ENCODE measurements at places on chromosomes 7 and 10. TPM values are rescaled to one million over a fixed set of nuclear protein-coding genes. Genes with fewer than 3 reads are reported as not detected.

The MACC1 gene
- 12.0 TPM for total RNA-seq

- no peaks in the 10 kb centered on the region for H3K36me3 ChIP-seq
- H3K4me3 ChIP-seq: no peak overlapping the region
- DNase-seq: peak; percentile 73
- no peaks in the 10 kb centered on the region for H3K27me3 ChIP-seq
- H3K4me1 ChIP-seq: peaks cover 16% of the 10 kb centered on the region
Observed at GRCh38 chr10:61869774-61870525, 31.5 kb upstream of the ARID5B start.

GRCh38 chr10:75654171-75654771 is 222.8 kb downstream of the LRMDA start:
- no peaks in the 10 kb centered on the region for H3K36me3 ChIP-seq
- H3K4me1 ChIP-seq: peaks cover 49% of the 10 kb centered on the region
- H3K27me3 ChIP-seq: peaks cover 20% of the 10 kb centered on the region
- peak; percentile 99 for DNase-seq
- H3K27ac ChIP-seq: peak overlapping the region; percentile 78

GRCh38 chr10:79136236-79137005 is 67.7 kb downstream of the ZMIZ1 start:
- H3K4me3 ChIP-seq: no peak overlapping the region
- no peaks in the 10 kb centered on the region for H3K27me3 ChIP-seq
- H3K4me1 ChIP-seq: 0 out of 2 replicates have a peak, but pooled peaks cover 4% of the 10 kb centered on the region

The KIAA1549 gene
- 8.2 TPM for total RNA-seq

The OR2A42 gene
- not detected for total RNA-seq

The PCDH15 gene
- not detected for total RNA-seq

DNA sequence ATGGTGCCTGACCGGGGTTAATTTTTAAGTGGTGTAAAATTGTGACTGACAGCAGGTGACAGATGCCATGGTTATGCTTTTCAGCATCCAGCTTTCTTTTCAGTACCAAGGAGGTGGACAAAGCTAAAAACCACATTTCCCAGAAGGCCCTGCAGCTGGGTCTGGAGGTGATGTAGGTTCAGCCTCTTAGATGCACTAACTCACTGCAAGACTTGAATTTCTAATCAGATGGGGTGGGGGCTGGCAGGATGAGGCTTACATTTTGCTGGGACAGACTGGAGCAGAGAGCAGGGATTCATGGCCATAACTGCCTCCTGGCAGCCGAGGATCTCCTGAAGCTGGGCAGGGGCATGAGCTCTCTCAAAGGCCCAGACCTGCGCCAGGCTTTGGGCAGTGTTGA is 52.4 kb downstream of the PDIA4 start:
- no peaks in the 10 kb centered on the region for H3K27me3 ChIP-seq
- no peak overlapping the region for H3K27ac ChIP-seq
- H3K4me3 ChIP-seq: no peak overlapping the region
- H3K36me3 ChIP-seq: no peaks in the 10 kb centered on the region
- no peaks in the 10 kb centered on the region for H3K4me1 ChIP-seq

DNA sequence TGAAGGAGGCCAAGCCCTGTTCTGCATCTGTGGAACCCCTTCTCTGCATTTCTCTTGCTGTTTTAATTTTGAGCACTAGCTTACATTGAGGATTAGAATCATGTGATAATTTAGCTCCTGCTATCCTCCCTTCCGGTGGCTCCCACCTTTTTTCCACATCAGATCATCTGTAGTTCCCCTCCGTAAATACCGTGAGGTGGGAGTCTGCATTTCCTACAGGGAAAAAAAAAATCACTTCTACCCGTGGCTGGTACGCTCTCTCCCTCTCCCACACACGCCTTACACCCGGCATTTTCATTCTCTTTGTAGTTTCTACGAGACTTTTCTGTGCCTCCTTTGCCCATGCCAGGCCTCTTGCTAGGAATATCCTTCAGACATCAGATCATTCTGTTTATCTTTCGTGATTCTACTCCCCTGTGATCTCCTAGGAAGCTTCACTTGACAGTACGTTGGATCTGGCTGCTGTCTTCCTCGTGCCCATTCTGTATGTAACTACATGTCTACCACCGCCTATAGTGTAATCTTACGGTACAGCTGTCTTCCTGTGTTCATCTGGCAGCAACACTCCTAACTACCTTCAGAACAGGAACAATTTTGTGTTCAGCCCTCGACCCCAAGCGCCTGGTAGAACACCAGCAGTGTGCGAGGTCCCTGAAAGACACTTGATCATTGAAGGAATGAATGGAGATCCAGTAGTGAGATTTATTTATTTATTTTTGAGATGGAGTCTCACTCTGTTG is 41.7 kb upstream of the OCM start:
- no peaks in the 10 kb centered on the region for H3K27me3 ChIP-seq
- DNase-seq: no peak
- H3K4me3 ChIP-seq: no peak overlapping the region
- H3K4me1 ChIP-seq: no peaks in the 10 kb centered on the region
- no peaks in the 10 kb centered on the region for H3K36me3 ChIP-seq

The DDC gene
- not detected for total RNA-seq

DNA sequence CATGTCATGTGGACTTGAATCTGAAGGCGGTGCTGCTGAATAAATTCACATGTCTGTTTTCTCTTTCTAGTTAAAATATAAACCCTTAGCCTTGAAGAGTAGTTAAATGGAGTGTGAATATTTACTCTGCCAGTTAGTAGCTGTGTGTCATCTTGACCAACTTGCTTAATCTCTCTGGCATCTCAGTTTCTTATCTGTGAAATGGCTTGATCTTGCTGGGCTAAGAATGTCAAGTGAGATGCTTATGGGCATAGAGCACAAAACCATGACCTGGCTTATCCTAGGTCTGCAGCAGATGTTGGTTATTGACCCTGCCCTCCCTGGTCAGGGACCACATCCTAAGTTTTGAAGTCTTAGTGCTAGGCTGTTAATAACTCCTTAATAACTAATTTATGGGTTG is 16.6 kb downstream of the ARID5B start:
- no peaks in the 10 kb centered on the region for H3K27me3 ChIP-seq
- no peak for DNase-seq
- no peak overlapping the region for H3K27ac ChIP-seq
- peaks cover 3% of the 10 kb centered on the region for H3K4me1 ChIP-seq

GRCh38 chr10:44476409-44477045 is 91.6 kb upstream of the CXCL12 start:
- H3K36me3 ChIP-seq: no peaks in the 10 kb centered on the region
- DNase-seq: no peak
- H3K4me1 ChIP-seq: no peaks in the 10 kb centered on the region
- H3K27ac ChIP-seq: no peak overlapping the region

DNA sequence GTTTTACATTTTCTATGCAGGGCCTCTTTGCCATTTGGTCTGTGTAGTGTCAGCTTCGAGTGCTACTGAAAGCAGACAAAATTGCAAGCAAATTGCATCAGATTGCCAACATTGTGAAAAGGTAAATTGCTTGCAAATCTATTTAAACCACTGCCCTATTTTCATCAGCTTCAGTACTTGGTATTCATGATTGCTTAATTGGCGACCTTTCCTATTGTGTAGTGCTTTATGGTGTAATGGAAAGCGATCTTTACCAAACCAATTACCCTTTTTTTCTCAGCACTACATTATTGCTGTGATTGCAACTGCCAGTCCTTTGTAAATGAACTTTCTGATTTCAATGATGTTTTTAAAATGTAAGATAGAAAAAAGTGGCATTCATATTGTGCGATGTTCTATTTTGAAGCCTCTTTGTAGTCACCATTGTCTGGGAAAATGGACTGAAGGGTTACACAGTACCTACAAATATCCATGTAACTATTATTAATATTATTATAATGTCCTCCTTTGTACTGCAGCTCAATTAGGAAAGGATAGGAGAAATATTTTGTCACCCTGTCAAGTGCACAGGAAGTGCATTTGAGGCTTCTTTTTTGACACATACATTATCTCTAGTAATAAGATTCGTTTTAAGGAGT is 177.7 kb upstream of the SP8 start:
- H3K4me1 ChIP-seq: peaks cover 17% of the 10 kb centered on the region
- H3K27me3 ChIP-seq: peaks cover 31% of the 10 kb centered on the region
- no peak for DNase-seq

The NANOS1 gene
- total RNA-seq: 5.4 TPM

GRCh38 chr7:70693686-70694433 is 438.1 kb upstream of the GALNT17 start:
- no peaks in the 10 kb centered on the region for H3K36me3 ChIP-seq
- no peaks in the 10 kb centered on the region for H3K4me1 ChIP-seq
- no peak overlapping the region for H3K27ac ChIP-seq

The SYNPO2L gene
- total RNA-seq: not detected

GRCh38 chr10:102919246-102919959 is 1.3 kb downstream of the CNNM2 start:
- H3K27ac ChIP-seq: no peak overlapping the region
- H3K4me3 ChIP-seq: peak overlapping the region; percentile 85
- peaks cover 22% of the 10 kb centered on the region for H3K4me1 ChIP-seq
- H3K36me3 ChIP-seq: no peaks in the 10 kb centered on the region
- no peaks in the 10 kb centered on the region for H3K27me3 ChIP-seq

DNA sequence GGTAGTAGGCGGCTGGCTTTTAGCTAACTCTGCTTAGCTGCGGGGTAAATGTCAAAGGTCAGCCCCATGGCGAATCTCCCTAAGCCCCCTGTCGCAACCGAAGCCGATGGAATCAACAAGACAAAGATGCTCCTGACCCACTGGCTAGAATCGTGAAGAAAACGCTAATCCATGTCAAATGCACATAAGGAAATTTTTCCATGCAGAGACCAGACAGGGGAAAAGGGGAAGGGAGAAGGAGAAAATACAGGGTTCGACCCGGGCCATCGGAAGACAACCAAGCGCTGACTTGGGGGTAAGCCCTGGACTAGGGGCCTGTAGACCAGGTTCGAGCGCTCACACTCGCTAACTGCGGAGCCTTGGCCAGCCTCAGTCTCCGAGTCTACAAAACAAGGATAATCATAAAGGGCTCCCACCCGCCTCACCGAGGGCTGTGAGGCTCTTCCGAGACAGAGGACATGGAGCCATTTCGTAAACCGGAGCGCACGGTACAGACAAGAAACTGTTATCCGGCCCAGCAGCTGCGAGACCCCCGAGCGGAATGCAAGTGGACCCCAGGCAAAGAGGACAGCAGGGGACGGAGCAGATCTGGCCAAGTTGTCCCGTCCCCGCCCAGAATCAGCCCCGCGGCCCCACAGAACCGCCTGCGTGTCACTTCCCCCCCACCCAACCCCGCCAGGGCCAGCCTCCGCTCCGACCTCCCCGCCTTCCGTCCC is 507 bp downstream of the SAR1A start:
- H3K27ac ChIP-seq: peak overlapping the region; percentile 19
- peaks cover 29% of the 10 kb centered on the region for H3K36me3 ChIP-seq
- H3K4me1 ChIP-seq: peaks cover 30% of the 10 kb centered on the region
- peak overlapping the region; percentile 81 for H3K4me3 ChIP-seq
- no peaks in the 10 kb centered on the region for H3K27me3 ChIP-seq

DNA sequence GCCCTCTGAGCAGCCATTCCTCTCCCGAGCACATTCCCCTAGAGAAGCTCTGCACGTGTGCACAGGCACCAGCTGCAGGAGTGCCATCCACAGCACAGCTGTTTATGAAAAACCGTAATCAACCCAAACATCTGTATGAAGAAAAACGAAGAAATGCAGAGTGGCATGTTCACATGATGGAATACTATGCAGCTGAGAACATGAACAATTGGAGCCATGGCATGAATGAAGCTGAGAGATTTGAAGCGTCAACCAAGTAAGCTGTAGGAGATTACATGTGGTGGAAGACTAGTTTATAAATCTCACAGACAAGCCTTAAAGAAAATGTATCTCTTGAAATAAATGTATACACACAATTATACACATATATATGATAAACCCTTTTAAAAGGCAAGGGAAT is 176.5 kb downstream of the EBF3 start:
- no peaks in the 10 kb centered on the region for H3K27me3 ChIP-seq
- H3K4me1 ChIP-seq: no peaks in the 10 kb centered on the region
- H3K4me3 ChIP-seq: no peak overlapping the region
- no peaks in the 10 kb centered on the region for H3K36me3 ChIP-seq
- no peak overlapping the region for H3K27ac ChIP-seq
- no peak for DNase-seq

DNA sequence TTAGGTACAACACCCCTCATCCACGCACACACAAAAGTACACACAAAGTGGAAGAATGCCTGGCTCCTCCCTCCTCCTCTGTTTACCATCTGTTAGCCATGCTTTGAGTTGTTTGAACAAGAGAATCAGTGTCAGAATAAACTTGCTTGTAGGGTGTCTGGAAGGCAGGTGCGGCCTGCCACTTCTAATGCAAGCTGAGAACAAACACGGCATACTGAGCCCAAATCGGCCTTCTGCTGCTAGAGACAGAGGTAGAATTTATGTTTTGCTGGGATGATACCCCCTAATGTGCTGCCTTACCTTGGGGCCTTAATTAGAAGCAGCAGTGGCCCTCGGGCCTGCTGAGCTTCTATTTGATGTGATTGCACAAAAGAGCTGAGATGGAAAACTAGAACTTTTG is 24.9 kb upstream of the FAM180A start:
- peak; percentile 17 for DNase-seq
- H3K27me3 ChIP-seq: no peaks in the 10 kb centered on the region
- no peaks in the 10 kb centered on the region for H3K36me3 ChIP-seq
- peaks cover 19% of the 10 kb centered on the region for H3K4me1 ChIP-seq
- H3K27ac ChIP-seq: no peak overlapping the region
- H3K4me3 ChIP-seq: no peak overlapping the region

The PHTF2 gene
- 13.9 TPM for total RNA-seq

The ST8SIA6 gene
- not detected for total RNA-seq

The CHST12 gene
- total RNA-seq: 12.2 TPM

DNA sequence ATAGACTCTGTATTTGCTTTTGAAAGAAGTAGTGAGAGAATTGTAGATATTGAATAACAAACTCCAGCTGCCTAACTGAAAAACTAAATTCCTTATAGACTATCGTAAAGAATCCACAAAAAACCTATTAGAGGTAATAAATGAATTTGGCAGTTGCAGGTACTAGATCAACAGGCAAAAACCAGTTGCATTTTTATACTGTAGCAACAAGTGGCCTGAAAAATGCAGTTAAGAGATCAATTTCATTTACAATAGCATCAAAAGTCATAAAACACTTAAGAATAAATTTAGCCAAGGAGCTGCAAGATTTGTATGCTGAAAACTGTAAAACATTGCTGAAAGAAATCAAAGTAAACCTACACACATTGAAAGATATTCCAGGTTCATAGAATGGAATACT is 70.3 kb downstream of the GALNT11 start:
- no peak overlapping the region for H3K4me3 ChIP-seq
- H3K27me3 ChIP-seq: no peaks in the 10 kb centered on the region
- DNase-seq: no peak
- H3K27ac ChIP-seq: no peak overlapping the region
- no peaks in the 10 kb centered on the region for H3K4me1 ChIP-seq

DNA sequence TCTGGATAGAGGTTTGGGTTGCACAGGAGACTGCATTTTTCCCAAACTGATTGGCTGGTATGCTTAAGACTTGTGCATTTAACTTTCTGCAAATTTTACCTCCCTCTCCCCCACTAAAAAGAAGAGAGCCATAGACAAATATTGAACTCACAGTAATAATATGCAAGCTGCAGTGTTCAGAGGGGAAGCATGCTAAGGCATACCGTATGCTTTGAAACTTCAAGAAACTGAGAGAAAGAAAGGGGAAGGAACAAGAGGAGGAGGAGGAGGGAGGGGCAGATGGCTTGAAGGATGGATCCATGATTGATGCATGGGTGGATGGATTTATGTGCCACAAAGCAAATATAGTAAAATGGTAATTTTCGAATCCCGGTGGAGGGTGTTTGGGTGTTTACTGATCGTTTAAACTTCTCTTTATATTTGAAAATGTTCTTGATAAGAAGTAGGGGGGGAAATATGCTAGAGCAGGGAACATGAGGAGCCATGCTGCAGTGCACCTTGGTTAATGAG is 7.8 kb upstream of the KLF6 start:
- no peaks in the 10 kb centered on the region for H3K4me1 ChIP-seq
- H3K27me3 ChIP-seq: no peaks in the 10 kb centered on the region
- DNase-seq: no peak
- no peak overlapping the region for H3K27ac ChIP-seq
